ENCODE measurements at places on chromosomes 5 and 9. TPM values are rescaled to one million over a fixed set of nuclear protein-coding genes. Genes with fewer than 3 reads are reported as not detected.

The FBXO38 gene
- polyA plus RNA-seq: 15.3 TPM

The CMBL gene
- 61.0 TPM for polyA plus RNA-seq

The MSMP gene
- 1.2 TPM for polyA plus RNA-seq

GRCh38 chr5:110469486-110469885 is 257.0 kb downstream of the TMEM232 start:
- H3K27me3 ChIP-seq: no peaks in the 10 kb centered on the region
- no peaks in the 10 kb centered on the region for H3K36me3 ChIP-seq
- H3K4me3 ChIP-seq: no peak overlapping the region
- H3K4me1 ChIP-seq: no peaks in the 10 kb centered on the region
- no peak for DNase-seq

DNA sequence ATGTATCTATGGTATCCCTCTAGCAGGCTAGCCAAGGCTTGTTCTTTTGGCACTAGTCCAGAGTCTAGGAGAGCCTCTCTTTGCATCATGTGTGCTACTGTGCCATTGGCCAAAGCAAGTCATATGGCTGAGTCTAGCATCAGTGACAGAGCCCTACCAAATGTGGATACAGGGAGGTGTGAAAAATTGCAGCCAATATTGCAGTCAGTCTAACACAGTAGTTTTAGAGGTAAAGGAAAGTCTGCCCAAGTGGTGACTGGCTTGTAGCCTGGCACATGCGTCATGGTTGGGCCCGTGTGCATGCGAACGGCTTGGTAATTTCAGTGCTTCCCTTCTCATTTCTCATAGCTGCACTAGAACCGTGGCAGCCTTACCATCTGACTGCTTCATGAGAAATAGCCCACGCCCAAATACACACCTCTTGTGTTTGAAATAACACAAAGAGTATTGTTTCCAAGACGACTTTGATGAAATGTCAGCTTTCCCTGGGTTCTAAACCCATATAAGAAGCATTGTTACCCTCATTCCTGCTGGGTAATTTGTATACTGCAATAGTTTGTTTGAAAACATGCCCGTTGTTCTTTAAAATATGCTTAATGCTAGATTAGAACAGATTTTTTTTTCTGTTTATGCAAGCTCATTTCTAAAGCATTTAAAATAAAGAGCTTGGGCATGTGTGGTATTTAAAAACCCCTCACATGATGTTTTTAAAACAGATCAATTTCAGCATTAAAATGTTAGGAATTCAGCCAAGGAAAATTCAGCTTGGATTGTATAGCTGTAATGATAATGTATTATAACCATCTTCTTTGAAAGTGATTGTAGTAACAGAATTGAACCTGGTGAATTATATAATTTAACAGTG is 113.2 kb downstream of the TLE4 start:
- H3K27me3 ChIP-seq: no peaks in the 10 kb centered on the region
- peaks cover 9% of the 10 kb centered on the region for H3K36me3 ChIP-seq
- peak overlapping the region; percentile 65 for H3K27ac ChIP-seq

DNA sequence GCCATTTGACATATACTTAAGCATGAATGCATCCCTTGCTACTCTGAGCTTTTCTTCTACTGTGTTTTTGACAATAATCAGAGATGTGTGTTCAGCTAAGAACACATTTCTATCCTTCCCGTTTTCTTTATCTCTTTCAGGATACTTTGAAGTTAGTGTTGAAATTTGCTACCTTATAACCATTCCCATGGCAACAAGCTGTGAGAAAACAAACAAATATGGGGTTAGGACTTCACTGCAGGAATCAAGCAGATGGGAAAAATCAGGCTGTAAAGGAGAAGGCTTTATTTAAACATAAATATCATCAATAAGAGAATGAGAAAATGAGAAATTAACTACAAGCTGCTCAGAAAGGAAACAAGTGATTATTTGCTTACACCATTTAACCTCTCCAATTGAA is 35.2 kb downstream of the ZCCHC9 start:
- H3K27me3 ChIP-seq: peaks cover 4% of the 10 kb centered on the region
- H3K4me1 ChIP-seq: no peaks in the 10 kb centered on the region
- no peak overlapping the region for H3K4me3 ChIP-seq
- no peak for DNase-seq
- H3K27ac ChIP-seq: no peak overlapping the region

- no peaks in the 10 kb centered on the region for H3K27me3 ChIP-seq
- H3K27ac ChIP-seq: peak overlapping the region; percentile 91
- DNase-seq: peak; percentile 34
- H3K4me1 ChIP-seq: peaks cover 21% of the 10 kb centered on the region
- H3K4me3 ChIP-seq: peak overlapping the region; percentile 34
- no peaks in the 10 kb centered on the region for H3K36me3 ChIP-seq
Observed at GRCh38 chr5:65828022-65828896, 98.1 kb upstream of the ERBIN start.

GRCh38 chr9:133640580-133641395 is 4.6 kb downstream of the DBH start:
- H3K36me3 ChIP-seq: no peaks in the 10 kb centered on the region
- peaks cover 36% of the 10 kb centered on the region for H3K27me3 ChIP-seq
- no peak for DNase-seq
- no peaks in the 10 kb centered on the region for H3K4me1 ChIP-seq
- no peak overlapping the region for H3K4me3 ChIP-seq
- peak overlapping the region; percentile 100 for H3K27ac ChIP-seq

GRCh38 chr9:92245005-92245797 is 48.3 kb downstream of the IARS1 start:
- no peak for DNase-seq
- H3K27me3 ChIP-seq: no peaks in the 10 kb centered on the region
- H3K4me3 ChIP-seq: no peak overlapping the region
- peaks cover 85% of the 10 kb centered on the region for H3K36me3 ChIP-seq
